HAP-1 (cell line): ENCODE measurements at places on chromosomes 13 and 19.

GRCh38 chr13:34750078-34750931 is 191.8 kb upstream of the NBEA start:
- peak; percentile 38 for DNase-seq

DNA sequence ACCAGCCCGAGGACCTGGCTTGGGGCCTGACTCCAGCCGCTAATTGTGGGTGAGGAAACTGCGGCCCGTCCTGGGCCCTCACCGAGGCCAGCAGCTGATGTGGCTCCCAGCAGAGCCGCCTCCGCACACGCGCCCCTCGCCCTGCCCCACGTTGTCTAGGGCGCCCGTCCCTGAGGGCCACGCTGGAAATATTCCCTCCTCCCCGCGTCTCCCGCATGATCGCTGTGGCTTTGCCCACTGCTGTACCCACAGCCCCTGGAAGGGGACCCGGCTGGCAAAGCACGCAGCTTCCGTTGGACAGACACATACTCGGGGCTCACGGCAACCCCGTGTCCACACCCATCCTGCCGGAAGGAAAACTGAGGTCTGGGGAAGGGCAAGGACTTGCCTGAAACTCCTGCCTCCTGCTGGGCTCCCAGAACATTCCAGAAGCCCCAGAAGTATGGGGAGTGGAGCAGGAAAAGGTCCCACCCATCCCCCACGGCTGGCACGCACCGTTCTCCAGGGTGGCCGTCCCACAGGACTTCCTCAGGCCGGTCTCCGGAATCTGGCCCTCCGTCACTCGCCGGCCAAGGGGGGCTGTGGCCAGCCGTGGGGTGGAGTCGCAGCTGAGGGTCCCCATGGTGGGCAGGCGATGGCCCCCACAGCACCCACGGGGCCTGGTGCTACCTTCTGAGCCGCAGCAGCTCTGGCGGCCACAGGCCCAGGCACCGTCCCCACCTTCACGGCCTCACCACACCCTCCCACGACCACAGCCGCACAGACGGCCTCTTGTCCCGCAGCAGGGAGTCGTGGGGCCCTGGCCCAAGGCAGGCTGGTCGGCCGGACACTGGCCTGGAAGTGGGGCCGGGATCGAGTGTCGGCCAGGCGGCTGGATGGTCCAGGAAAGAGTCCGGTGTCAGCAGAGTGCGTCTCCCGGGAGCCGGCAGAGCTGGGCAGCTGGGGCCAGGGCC is 13.6 kb upstream of the SHC2 start:
- DNase-seq: no peak

DNA sequence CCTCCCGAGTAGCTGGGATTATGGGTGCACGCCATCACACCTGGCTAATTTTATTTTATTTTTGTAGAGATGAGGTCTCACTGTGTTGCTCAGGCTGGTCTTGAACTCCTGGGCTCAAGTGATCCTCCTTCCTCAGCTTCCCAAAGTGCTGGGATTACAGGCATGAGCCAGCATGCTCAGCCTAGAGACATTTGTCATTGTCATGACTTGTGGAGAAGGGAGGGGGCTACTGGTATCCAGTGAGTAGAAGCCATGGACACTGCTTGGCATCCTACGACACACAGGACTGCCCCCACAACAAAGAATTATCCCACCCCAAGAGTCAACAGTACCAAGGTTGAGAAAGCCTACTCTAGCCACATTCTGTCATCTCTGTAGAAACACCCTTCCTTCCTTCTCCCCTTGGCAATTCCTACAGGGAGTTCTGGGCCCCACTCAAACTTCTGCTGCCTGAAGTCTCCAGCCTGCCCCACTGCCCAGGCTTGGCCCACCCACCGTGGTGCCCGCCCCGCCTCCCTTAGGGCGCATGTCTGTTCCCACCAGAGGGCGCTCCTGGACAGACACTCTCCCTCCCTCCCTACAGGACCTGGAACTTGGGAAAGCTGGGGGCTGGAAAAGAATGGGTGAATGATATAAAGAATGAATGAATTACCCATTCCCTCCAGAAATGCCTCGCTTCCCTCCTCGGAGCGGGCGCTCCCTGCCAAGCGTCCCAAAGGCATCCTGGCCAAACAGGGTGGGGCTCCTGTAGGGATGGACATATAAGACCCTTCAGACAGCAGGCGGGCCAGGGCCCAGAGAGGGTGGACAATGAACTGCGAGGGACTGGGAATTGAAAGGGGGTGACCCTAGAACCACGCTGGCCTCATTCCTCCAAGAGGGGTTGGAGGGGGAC is 5.5 kb upstream of the EMP3 start:
- peak; percentile 94 for DNase-seq

DNA sequence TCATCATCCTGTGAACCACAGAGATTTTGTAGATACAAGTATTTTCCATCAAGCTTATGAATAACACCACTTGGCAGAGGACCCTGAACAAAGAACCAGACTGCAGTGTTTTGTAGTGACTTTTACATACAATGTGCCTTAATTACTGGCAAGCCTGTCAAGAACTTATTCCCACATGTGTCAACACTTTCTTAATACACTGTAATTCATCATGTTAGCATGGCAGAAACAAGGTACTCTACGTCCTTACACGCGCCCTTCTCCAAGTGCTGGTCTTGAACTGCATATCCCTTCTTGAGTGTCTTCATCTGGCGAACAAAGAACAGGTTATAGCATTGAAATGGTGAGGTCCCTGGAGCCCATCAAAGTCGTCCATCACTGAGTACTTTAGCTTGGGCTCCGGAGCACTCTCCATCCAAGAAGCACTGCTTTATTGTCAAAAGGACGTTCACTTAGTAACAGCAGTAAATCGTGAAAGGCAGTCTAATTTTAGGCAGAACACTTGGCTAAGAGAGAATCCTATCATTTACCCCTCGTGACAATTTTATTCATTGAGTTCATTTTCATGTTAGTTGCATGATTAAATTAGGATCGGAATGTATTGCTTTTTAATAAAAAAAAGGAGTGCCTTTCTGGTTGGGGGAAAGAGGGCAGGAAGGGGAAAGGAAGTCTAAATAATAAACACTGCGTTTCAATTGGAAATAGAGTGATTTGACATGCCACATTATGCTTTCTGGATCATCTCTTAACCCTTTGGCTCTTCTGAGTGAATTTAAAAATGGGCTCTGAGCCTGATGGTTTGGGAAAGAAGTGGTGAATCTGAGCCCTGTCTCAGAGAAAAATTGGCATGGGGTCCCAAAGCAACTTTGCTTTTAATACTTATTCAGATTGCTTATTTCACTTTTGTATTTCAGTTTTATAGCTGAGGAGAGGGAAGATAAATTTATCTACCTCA is 376.1 kb downstream of the DLEU7 start:
- no peak for DNase-seq

DNA sequence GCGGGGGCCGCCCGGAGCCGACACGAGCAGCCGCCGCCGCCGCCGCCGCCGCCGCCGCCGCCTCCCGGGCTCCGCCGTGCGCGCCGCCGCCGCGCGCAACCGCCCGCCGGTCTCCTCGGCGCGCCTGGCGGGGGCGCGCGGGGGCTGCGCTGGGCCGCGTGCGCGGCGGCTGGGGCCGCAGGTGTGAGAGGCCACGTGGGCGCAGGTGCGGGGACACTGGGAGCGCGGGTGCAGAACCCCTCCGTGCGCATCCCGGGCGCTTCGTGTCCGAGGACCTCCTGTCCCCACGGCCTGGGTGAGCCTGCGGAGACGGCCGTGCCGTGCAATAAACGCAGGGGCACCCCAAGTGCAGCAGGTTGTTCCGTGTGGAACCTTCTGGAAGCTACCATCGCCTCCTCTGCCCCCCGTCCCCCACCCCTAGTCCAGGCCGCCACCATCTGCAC is at the start of gene LINGO3:
LINGO3 (minus strand) TSS at position 41 of the 443 bp plus-strand sequence. CDS start 16,378 bp downstream, outside the sequence.
- no peak for DNase-seq

GRCh38 chr19:2215281-2215751 is 20.8 kb downstream of the PLEKHJ1 start:
- DNase-seq: no peak

- DNase-seq: peak; percentile 50
Observed at GRCh38 chr13:113275387-113275786, 21.7 kb upstream of the LAMP1 start.

GRCh38 chr13:51260154-51260553 is 38.0 kb downstream of the FAM124A start:
- no peak for DNase-seq

DNA sequence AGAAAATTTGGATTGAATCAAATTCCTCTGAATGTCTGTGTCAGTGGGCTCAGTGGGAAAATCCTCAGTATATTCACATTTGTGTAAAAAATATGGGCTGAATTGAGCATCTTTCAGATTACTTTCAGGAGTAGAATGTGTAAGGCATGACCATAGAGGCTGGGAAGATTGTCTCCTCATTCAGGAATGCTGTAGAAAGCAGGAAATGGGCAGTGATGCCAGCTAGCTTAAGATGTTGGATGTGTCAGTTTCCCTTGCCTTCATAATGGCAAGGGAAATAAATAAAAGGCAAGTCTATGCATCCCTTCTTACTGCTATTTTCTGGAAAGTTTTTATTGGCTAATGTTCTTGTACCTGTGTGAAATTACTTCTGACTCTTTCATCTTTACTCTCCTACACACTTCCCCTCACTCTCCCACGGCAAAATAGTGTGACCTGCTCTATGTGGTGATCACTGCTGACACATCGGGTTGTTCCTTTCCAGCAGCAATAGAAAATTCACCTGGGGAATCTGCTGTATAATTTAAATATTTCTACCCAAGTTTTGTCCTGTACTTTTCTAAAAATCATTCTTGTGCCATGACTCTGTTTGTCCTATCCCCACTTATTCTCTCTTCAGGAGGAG is 103.2 kb downstream of the LMO7 start:
- DNase-seq: no peak

DNA sequence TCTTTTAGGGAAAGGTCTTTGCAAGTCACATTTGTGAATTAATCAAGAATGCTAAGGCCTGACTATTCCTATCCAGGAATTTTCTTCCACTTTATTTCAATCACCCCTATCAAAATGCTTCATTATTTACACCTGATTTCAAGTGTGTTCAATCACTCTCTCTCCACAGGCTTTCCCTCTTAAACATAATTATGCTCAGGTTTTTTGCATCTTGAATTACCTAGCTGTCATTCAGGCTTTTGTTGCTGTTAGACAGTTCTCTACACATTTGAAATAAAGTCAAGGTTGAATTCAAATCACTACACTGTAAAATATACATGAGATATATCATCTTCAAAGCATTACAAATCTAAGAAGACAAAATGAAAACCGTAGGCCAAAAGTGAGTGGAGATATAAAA is 941.3 kb upstream of the SLITRK1 start:
- no peak for DNase-seq

- DNase-seq: no peak
Observed at GRCh38 chr13:99812625-99813024, 158.9 kb downstream of the ZIC5 start.

DNA sequence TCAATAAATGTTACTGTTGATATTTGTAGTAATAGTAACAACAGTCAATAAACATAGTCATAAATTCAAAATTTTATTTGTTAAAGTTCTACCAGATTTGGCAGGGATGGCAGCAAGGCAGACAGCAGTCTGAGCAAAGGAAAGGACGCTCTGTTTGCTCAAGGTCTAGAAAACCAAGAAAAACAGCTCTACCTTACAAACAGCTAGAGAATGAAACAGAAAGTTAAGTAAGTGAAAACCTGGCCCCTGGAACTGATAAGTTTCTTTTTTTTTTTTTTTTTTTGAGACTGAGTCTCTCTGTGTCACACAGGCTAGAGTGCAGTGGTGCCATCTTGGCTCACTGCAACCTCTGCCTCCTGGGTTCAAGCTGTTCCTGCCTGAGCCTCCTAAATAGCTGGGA is 27.9 kb downstream of the ENOX1 start:
- DNase-seq: no peak

- DNase-seq: no peak
Observed at GRCh38 chr19:18122424-18122823, 24.8 kb downstream of the MAST3 start.

DNA sequence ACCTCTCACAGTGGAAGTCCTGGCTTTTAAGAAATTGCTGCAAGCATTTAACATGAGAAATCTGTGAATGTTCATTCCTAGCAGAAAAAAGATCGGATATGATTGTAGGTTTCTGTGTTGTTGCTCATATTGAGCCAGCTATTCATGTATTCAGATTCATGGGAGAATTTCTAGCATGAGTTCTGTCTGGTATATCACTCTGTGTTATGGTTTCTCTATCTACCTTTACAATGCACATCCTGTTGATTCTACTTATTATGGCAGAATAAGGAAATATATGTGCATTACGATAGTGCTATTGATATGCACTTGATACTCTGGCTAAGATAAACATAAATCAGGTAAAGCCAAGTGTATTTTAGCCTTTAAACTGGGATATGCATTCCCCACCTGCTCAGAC is 138.2 kb downstream of the KCNRG start:
- no peak for DNase-seq

DNA sequence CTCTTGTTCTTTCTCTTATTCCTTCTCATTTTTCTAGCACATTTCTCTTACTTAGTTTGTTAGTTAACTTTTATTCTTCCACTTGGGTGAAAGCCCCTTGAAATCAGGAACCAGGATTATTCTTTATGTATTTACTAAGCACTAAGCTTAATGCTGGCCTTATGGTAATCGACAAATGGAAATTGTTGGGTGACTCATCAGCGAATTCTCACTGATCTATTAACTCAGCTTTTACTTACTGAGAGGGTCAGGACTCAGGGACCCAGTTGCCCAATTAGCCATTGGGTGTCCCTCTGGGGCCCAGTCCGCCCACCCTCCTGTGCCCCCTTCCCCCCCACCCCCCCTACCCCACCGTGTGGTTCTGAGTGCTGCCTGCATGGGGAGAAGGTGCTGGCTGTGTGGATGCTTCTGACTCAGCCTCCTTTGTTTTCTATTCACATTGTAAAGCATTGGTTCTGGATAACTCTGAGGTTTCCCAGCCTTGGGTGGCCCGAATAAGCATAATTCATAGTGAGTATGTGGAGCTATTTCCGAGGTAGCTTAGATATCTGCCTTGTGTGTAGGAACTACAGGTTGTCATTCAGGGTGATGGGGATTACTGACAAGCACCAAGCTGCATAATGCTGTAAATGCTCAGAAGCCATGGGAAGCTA is 240.9 kb downstream of the FGF9 start:
- no peak for DNase-seq

- DNase-seq: peak; percentile 77
Observed at GRCh38 chr13:25037057-25037813, 58.7 kb upstream of the PABPC3 start.

GRCh38 chr13:94712812-94713560 is 641 bp upstream of the SOX21 start:
- DNase-seq: peak; percentile 85

GRCh38 chr13:73521985-73522524 is 463.2 kb downstream of the KLF5 start:
- DNase-seq: no peak

GRCh38 chr13:74305876-74306275 is 171.7 kb upstream of the KLF12 start:
- peak; percentile 10 for DNase-seq
